ENCODE measurements at places on chromosomes 4 and X.

DNA sequence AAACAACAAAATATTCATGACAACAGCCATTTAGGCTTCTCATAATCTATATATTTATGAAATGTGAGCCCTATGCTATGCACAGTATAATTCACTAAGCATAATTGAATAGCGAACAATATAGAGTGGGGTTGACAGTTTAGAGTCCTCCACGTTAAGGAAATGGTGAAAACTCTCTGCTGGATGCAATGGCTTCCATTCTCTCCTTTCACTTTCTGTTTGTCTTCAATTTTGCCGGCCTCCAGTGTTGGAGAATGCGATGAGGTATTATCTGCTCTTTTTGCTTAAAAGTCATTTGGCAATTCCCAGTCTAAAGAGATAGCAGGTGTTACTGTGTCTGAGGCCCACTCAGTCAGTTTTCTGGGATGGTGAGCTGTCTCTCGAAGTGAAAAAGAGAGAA, 52.1 kb downstream of the NPY5R start:
- no peak for DNase-seq

DNA sequence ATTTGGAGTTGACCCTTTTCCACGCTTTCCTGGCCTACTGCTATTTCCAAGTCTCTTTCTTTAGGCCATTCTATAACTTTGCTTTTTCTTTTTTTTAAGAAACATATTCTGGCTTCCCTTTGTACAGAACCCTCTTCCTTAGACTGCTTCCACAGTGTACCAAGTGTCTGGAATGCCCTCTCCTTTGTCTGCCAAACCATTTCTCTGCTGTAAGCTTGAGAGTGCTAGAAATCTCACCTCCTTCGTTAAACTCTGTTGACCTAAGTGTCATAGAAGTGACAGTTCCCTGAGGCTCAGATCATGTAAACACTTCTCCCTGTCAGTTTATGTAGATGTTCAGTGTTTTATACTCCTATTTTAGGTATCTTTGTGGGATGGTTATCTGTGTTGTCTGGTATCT, 108.4 kb downstream of the EDA start:
- DNase-seq: no peak

GRCh38 chrX:42818151-42818921, 40.4 kb upstream of the PPP1R2C start:
- DNase-seq: no peak

DNA sequence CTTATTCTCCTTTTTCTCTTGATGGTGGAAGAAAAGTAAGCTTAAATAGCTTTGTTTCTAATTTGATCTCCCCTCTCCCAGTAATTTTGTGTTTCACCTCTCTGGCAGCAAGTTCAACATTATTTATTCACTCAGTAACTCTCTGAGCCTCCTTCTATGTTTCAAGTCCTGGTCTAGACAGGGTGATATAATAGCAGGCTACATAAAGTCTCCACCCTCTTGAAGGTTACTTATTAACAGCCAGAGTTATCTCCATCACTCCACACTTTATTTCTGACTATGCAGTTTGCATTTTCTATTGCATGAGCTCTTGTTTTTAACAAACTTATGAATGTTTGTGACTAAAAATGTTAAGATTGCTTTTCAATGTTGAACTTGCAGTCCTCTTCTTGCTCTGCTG, 17.8 kb upstream of the ANOS1 start:
- no peak for DNase-seq

DNA sequence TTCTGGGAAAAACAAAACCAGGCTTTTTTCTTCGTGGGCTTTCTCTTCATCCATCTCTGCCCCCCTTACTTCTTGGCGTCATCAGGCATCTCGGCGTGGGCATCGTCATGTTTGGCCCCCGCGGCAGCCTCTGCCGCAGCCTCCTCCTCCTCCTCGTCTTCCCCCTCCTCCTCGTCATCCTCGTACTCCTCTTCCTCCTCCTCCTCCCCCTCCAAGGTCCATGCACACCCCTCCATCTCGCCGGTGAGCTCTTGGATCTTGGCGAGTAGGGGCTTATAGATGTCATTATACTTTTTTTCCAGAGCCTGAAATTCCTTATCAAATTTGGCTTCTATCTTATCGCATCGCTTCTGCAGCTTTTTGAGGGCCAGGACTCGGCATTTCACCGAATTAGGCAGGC, 488 bp downstream of the NAP1L5 start:
- DNase-seq: no peak

- DNase-seq: no peak
These were observed 152.3 kb downstream of the LRBA start for GRCh38 chr4:150862829-150863228.

GRCh38 chrX:53654376-53654775, 32.1 kb downstream of the HUWE1 start:
- no peak for DNase-seq

GRCh38 chrX:38233891-38234667, 13.4 kb upstream of the SRPX start:
- peak; percentile 37 for DNase-seq

DNA sequence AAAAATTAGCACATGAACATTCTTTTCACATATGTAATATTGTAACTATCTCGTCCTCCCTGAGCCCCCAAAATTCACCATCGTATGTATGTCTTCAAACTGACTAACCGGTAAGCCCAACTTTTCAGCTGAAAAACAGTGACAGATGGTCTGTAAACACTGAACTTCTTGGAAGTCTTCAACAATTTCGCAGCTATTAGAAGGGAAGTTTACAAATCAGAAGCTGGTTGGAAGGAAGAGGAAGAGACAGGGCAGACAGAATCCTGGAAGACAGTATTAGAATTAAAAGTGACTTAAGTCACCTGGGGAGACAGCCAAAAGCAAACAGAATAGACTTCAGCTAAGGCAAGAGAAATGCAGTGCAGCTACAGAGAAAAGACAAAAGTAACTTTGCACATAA, 858.4 kb downstream of the ADGRL3 start:
- DNase-seq: no peak

GRCh38 chr4:182470215-182470614, 227.0 kb downstream of the TENM3 start:
- no peak for DNase-seq

GRCh38 chr4:183326853-183327252, 4.6 kb upstream of the CLDN24 start:
- DNase-seq: no peak

DNA sequence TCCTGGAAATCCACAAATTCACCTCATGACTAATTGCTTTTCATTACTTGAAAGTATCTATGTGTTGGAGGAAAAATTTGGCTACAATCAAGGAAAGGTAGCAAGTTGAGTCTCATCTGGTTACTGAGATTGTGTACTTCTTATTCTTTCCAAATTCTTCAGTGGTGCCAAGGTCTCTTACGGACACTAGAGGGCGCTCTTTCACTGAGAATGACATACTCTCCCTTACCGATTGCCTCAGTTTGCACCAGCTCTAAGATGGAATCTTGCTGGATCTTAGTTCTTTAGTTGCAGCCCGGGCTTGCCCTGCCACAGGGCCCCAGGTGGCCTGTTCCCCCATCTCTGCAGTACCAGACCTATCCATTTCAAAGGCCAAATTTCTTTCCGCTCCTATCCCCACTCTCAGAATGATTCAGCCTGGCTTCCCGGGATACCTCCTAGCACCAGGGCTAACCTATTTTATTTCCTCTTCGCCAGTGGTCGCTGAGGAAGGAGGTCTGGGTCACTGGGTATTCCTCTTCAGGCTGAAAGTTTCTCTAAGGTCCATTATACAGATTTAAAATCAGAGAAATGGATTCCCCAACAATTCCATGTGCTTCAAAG, 24.6 kb upstream of the GPR50 start:
- DNase-seq: no peak

GRCh38 chr4:173698557-173699262, 168.7 kb upstream of the HAND2 start:
- DNase-seq: no peak

- no peak for DNase-seq
These were observed 1.0 kb downstream of the ERVMER34-1 start for GRCh38 chr4:52750213-52750612.

DNA sequence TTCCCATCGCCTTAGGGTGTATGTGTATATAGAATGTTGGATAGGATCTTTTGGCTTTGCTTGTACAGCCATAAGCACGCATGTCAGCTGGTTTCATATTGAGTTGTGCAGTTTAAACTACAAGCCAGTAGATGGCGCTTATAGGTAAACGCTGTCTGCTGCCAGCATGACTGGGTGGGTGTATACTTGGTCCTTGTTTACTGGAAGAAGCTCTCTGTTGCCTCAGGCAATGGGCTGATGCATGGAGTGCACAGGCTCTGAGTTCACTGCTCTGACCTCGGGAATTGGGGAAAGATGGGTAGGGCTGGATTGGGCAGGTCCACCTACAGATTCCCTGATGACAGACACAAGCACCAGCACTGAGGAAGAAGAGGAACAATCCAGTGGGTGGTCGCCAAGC, 831.5 kb downstream of the STIM2 start:
- no peak for DNase-seq

GRCh38 chr4:53651156-53651735, 60.0 kb upstream of the LNX1 start:
- no peak for DNase-seq

- DNase-seq: no peak
These were observed 5.4 kb downstream of the SCARB2 start for GRCh38 chr4:76208005-76208765.

All from non-pigmented ciliary epithelial cell (primary cell).